ENCODE measurements at places on chromosomes 2 and 18.

GRCh38 chr2:194526121-194526520 is 1130.9 kb upstream of the SLC39A10 start:
- DNase-seq: no peak

DNA sequence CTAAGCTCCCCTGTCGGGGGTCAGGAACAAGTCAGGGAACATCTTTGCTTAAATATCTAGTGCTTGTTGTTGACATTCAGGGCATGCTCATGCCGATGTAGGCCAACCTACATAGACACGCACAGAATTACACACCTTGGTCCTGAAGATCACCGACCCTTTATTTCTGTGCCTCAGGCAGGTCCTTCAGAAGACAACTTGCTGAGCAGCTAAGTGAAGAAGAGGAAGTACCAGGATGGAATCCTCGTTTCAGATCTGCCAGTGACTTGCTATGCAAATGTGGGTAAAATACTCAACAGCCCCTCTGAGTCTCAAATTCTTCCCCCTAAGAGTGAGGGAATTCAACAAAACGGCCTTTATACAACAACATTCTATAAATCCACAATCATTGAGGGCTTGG is 494.7 kb downstream of the BCL11A start:
- no peak for DNase-seq

DNA sequence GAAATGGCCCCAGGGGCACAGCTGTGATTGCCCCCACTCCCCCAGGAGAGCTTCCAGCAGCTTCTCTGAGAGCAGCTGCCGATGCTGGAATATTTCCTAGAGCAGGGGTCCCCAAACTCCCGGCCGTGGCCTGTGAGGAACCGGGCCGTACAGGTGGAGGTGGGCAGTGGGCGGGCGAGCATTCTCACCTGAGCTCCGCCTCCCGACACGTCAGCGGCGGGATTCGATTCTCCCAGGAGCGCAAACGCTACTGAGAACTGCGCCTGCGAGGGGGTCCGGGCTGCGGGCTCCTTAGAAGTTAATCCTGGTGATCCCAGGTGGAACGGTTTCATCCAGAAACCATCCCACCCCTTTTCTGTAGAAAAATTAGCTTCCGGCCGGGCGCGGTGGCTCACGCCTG is 69.1 kb upstream of the PXDN start:
- DNase-seq: no peak

GRCh38 chr2:233089851-233090250 is 29.7 kb downstream of the INPP5D start:
- DNase-seq: no peak

DNA sequence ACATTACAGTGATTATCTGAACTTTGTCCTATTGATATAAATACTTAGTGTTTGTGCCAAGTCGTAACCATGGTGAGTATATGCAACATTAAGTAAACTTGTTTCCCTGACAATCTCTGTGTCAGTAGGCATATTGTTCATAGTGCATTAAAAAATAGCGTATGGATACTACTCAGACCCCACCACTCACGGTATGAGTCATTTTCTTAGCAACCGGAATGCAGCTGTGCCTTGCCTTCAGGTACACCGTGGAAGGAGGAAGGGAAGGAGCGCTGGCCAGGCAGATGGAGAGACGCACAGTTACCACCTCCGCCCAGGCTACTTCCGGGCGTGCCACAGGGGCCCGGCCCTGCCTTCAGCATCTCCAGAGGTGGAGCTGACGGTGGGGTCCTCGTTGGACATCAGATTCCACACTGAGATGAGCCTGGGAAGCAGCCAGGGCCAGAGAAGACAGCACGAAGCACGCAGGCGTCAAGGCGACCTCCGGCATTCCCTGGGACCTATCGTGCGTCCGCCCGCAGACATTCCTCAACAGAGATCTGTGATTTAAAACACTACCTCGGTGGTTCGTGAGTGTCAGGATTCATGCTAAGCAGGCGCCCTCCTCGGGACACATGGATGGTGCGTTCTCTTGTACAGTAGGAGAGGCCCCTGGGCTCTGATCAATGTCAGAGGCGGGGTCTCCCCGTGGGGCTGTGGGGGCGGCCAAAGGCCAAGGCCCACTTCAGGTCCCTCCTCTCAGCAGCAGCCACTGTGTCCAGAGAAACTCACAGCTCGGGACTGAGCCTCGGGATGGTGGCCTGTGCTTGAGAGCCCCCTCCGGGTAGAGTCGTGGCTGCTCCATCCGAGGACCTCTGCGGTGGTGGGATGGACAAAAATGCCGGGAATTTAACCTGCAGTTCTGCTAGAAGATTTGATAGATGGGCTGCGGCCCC is 82.2 kb upstream of the HDAC4 start:
- no peak for DNase-seq

DNA sequence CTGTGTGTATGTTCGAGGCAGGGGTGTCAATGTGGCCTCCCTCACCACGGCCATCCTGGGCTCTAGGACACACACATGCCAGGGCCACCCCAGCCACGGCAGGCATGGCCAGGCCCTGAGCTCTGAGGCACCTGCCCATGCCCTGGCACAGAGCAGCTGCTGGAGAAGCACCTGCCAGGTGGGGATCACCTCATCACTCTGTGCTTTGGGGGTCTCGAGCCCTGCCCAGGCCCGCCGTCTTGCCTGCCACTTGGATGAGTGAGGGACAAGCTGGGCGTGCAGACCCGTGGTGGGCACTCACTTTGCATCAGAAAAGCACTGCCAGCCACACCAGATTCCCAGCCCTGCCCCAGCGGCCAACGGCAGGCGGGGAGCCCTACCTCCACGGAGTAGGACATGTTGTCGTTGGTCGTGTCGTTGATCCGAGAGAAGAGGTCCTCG is 33.1 kb downstream of the KIF1A start:
- DNase-seq: peak; percentile 10

- no peak for DNase-seq
Observed at GRCh38 chr2:62654423-62654791, 51.1 kb upstream of the EHBP1 start.

DNA sequence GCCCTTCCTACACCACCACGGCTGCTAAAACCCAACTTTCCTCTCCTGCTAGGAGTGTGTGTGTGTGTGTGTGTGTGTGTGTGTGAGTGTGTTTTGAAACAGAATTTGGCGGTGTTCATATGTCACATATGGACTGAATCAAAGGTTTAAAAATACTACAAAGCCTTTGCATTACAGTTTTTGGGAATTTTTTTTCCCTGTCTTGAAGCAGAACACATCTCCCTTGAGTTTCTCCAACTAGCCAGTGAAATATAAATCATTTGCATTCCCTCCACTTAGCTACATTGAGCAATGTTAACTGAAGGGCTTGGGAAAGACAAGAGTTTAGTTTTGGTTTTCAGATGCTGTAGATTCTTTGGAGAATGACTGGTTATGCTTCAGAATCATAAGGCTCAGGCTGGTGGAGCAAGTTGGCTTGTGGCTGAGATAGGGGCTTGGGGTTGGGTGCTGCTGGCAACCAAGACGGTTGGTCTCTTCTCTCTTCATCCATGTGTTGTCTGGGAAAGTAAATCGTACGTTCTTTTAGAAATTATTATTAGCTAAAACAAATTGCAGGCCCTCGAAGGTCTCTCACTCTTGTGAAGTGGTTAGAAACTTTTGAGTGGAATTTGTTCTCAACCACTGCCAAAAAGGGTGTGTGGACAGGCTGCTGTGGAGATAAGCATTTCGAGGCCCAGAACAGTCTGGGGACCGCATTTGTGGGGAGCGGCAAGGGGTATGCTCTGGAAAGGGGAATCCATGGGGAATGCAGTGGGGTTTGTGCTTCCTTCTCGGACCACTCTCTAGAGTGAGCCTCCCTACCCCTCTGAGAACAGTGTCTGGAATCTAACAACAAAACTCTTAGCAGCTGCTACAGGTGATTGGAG is 1.4 kb downstream of the NRP2 start:
- no peak for DNase-seq

DNA sequence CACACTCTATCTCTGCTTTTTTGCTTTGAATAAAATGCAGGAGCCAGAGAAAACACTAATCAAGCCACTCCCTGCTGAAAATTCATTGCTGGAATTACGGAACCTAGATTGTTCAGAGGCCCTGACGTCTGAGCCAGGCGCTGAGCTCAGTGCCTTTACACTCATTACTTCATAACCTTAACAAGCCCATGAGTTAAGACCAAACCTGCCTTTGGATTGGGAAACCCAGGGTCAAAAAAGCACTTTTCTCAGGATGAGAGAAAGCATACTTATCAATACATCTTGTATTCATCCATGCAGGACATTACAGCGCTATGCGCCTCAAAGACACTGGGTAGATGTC is 762 bp downstream of the INO80C start:
- DNase-seq: no peak

GRCh38 chr18:22828171-22828570 is 105.0 kb upstream of the RBBP8 start:
- DNase-seq: no peak

DNA sequence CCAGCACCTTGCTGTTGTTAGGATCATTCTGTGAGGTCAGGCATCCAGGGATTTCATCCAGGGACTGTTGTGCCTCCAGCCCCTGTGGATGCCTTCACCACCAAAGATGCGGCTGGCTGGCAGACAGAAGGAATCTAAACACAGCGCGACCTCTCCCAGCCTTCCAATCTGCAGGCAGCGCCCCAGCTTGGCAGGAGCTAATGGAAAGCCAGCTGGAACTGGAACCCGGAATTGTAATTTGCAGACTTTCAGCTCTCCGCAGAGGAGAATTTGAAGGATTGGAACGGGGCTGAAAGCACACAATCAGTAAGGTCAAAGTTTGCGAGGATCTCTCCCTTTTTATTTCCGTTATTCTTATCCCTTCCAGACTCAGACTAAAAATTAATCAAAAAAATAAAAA is 127.8 kb downstream of the TRIB2 start:
- DNase-seq: no peak

- DNase-seq: no peak
Observed at GRCh38 chr18:78542204-78542603, 437.4 kb upstream of the SALL3 start.

GRCh38 chr2:201984800-201985525 is 48.7 kb upstream of the FZD7 start:
- DNase-seq: no peak

All from activated CD8-positive, alpha-beta memory T cell treated with anti-CD3 and anti-CD28 coated beads, Interleukin-2, amount 50 U/mL, for 4 hours (primary cell).